ENCODE measurements at places on chromosomes 7 and 10.

DNA sequence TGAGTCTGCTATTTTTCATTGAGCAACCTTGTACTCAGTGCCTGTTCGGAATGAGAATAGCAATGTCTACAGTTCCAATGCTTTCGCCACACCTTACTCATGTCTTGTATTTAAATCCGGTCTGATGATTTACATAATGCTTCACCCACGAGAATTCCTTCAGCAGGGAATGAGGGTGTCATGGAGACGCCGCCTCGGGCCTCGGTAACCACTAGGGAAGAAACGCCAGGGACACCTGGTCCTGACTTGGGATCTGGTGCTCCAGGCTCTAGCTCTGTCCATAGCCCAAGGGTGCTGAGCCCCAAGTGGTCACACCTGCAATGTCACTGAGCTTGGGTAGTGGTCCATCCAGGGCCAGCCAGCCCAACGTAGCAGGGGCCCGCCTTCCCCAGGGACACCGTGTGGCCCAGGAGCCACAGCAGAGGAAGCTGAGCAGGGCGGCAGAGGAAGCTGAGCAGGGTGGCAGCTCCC lies 37.4 kb downstream of the PRKAG2 start:
- DNase-seq = no peak

- no peak for DNase-seq
Measured at GRCh38 chr10:101183458-101184183, 45.6 kb downstream of the LBX1 start.

GRCh38 chr7:28136885-28137284 lies 43.7 kb downstream of the JAZF1 start:
- DNase-seq = no peak

DNA sequence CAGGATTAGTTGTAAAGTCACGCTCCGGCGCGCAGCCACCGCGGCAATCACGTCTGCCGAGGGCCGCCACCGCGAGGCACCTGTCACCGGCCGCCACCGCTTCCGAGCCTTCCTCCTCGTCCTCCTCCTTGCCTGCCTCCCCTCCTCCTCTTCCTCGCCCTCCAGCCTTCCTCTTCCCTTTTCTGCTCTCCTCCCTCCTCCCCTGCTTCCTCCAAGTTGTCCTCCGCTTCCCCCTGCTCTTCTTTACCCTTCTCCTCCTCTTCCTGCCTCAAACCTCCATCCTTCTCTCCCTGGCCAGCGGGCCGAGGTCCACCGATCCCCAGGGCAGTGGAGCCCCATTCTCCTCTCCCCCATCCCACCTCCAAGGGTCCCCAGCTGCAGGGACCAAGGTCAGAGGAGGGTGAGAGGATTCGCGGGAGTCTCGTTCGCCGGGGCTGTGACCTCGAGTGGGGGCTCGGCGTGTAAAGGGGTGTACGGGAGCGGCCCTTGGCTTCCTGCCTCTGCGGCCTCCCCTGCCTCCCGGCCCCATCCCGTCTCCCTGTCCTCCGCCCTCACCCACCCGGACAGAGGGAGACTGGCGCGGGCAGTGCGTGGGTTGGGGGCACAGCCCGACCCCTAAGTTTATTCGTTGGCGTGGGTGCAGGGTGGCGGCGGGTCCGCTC lies 89.5 kb upstream of the PAX2 start:
- no peak for DNase-seq

DNA sequence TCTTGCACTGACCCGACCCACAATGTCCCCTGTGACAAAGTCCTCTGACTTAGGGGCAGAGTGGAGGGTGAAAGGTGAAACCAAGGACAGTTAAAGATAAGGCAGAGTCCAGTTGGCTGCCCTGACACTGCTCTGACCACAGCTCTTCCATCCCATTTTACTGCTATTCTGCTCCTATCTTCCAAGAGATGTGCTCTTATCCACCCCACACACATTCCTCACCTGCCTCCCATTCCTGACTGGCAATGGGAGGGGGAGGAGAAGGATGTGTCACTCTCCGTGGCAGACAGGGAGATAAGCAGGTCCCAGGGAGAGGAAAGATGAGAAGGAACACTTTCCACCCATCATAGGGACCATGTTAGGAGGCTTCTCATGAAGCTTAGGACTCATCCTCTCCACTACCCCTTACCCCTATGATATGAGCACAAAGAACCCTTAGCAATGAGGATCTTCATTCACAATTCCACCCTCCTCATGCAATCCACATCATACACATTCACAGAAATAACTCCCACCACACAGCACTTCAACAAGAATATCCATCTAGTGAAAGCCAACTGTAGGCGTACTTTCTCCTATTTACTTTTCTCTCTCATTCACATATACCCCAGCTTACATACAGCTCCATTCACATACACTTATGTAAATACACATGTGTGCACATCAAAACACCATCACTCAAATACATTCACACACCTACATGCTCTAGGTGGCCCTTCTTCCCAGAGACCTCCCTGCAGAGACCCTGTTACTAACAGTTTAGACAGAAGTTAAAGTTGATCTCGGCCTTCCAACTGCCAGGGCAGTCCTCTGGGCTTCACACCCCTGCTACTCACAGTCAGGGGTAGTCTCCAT lies 6.6 kb downstream of the SYNPO2L start:
- DNase-seq = no peak

GRCh38 chr7:124179641-124180040 lies 146.8 kb upstream of the TMEM229A start:
- DNase-seq = no peak

DNA sequence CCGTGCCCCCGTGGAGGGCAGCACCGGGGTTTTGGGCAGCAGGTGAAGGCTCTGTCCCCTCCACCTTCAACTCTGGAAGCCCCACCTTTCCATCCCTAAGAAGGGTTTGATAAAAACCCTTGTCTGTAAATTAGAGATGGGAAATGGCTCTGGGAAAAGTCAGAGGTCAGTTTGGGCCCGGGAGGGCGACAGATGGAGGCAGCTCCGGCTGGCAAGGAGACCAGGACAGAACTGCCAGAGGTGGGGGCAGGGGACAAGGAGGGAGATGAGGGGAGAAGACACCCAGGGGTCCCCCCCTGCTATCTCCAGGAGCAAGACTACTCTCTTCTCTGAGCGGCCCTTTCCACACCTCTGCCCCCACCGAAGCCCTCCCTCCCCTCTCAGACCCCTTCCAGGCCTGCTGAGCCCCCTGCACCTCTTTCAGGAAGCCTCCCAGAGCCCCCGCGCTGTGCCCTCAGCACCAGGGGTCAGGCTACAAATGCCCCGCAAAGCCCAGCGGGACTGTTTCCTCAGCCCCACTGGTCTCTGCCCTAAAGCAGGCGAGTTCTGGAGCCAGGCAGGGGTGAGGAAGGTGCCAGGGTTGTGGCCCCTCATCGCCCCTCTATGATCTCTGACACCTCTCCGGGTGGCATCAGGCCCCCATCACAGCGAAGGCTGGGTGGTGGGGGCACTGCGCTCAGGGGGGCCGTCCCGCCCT lies 980 bp upstream of the SH2B2 start:
- DNase-seq = no peak

DNA sequence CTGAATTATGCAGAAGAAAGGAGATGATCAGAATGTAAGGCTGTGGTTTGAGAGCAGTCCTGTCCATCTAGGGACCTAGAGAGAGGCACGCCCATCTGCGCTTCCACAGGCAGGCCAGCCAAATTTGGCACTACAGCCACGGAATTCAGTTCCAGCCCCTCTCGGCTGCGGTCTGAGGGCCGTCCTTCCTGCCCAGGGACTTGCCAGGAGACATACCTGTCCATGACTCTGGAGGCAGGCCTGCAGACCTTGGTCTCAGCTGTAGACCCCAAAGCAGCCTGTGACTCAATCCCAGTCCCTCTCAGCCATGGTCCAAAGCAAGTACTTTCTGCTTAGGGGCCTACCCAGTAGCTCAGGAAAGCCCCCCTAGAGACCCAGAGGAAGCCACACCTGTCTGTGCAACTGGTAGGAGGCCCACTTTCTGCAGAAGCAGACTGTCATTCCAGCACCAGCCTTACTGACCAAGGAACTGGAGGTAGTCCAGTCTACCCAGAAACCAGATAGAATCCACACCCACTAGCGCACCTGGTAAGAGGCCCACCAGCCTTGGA lies 720.9 kb downstream of the PARD3 start:
- DNase-seq = no peak

- DNase-seq = no peak
Measured at GRCh38 chr7:157411580-157411979, 74.8 kb downstream of the DNAJB6 start.

GRCh38 chr7:99729486-99730237 lies 5.3 kb downstream of the CYP3A7 start:
- DNase-seq = no peak

- no peak for DNase-seq
Measured at GRCh38 chr10:106083572-106083971, 1080.9 kb downstream of the SORCS1 start.

- no peak for DNase-seq
Measured at GRCh38 chr7:83824214-83824613, 175.3 kb upstream of the SEMA3E start.

DNA sequence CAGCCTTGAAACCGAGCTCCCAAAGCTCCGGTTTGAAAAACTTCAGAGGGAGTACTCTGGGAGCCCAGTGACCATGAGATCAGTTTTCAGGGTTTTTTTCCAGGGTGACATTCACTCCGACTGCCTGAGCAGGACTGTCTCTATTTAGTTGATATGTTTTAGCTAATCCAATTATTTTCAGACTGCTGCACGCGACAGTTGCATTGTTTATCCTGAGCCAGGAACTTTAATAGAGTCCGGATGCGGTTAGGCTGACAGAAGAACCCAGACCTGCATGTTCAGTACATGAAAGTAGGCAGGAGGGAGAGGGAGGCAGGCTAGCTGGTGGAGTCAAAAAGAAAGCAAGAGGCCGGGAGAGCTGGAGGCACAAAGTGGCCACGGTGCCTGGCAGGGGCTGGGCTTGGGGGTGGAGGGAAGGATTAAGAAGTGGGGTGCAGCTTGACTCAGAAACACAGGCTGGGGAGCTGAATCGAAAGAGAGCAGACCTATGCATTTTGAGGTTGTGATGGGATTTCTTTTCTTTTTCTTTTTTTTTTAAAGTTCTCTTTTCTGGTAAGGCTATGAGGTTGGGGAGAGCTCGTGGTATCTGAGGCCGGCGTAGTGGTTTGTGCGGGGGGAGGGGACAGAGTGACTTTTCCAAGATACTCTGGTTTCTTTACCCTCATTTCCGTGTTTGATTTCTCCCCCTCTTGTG lies 5.7 kb downstream of the GATA3 start:
- no peak for DNase-seq

- no peak for DNase-seq
Measured at GRCh38 chr10:111831058-111831457, 352.5 kb downstream of the GPAM start.

DNA sequence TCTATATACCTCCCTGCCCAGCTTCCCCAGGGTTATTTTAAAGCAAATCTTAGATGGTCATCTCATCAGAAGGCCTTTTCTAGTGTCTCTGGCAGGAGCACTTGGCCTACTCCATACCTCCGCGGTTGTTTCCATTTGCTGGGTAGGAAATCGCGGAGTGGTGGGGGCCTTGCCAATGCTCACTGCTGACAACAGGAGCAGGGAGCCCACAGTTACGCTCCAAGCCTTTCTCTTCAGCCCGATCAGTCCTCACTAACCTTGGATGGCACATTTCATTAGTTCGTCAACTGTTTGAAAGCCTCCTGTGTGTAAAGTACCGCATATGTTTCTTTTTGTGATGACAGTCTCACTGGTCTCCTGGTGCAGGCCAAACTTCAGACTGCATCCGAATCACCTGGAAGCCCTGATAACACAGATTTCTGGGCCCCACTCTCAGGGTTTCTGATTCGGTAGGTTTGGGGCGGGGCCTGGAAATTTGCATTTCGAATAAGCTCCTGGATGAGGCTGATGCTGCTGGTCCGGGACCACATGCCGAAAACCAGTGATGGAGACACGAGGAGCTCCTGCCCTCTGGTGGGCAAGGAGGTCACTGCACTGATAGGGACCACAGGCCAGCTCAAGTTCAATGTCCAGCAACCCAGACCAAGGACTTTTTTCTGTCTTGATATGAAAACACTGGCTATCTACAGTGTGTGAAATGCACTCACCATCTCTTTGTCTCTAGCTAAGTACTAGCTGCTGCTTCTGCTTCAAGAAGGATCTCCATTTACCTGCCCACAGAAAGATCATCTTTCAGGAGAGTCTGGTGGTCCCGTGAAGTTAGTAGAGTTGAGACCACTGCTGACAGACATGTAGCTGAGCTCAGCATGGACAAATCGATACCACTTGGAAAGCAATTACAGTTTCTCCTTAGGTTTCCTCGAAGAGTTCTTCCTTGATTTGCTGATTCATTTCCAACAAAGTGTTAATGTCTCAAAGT lies 14.0 kb downstream of the LRGUK start:
- DNase-seq = no peak

GRCh38 chr7:156176039-156176438 lies 363.8 kb upstream of the SHH start:
- DNase-seq = no peak

DNA sequence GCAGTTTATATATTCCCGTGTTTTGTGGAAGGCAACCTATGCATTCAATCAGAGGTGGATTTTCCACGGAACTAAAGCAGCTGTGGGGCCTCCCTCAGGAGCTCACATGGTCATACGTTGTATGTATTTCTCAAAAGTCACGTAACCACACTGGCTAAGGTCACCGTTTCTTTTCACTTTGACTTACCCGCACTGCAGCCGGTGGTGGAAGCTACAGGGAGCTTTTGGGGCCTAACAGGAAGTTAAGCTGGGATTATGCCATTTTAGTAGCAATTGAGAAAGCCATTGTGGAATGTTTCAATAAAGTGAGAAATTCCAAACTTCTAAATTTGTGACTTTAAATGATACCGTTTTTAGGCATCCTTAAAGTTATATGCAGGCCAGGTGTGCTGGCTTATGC lies 111.2 kb upstream of the KLF6 start:
- DNase-seq = no peak

- DNase-seq = no peak
Measured at GRCh38 chr10:58951746-58952145, 224.7 kb upstream of the PHYHIPL start.

DNA sequence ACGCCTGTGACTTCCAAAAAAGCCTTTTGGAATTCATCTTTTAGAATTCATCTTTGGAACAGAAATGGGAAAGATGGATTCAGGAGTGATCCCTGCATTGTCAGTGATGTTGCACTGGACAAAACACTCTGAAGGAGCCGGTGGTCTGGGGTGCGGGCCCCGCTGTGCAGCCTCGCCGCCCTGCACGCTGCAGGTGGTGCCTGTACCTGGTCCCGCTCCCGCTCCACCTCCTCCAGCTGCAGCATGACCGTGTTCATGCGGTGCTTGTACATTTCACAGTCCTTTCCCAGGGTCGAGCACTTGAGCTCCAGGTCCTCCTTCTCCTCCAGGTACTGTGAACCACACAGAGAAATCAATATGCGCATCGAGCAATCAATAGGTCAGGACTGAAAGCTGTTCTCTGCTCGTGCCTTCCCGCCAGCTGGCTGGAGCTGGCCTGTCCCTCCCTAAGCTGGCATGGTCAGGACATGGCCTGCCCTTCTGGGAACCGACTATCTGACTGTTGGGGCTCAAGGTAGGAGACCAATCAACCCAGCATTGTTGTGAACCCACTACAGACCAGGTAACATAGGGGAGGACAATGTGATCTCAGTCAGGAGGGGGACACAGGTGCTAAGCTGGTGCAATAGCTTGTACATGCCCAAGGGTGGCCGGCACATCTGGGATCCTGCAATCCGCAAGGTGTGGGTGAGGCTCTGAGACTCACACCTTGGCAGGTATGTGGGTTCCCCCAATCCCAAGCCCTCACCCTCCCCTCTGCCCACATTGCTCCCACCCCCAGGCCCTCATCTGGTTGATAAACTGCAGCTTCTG lies 93.8 kb upstream of the GNA12 start:
- DNase-seq = no peak

All from stimulated activated CD8-positive, alpha-beta memory T cell treated with anti-CD3 and anti-CD28 coated beads, Interleukin-7, amount 100 ng/mL, for 1 hour (primary cell).